NCI-H2029 (cell line): ENCODE measurements at places on chromosomes 11 and 22.
A peak's percentile ranks its signal among the peaks of the same experiment; 100 is the strongest.

DNA sequence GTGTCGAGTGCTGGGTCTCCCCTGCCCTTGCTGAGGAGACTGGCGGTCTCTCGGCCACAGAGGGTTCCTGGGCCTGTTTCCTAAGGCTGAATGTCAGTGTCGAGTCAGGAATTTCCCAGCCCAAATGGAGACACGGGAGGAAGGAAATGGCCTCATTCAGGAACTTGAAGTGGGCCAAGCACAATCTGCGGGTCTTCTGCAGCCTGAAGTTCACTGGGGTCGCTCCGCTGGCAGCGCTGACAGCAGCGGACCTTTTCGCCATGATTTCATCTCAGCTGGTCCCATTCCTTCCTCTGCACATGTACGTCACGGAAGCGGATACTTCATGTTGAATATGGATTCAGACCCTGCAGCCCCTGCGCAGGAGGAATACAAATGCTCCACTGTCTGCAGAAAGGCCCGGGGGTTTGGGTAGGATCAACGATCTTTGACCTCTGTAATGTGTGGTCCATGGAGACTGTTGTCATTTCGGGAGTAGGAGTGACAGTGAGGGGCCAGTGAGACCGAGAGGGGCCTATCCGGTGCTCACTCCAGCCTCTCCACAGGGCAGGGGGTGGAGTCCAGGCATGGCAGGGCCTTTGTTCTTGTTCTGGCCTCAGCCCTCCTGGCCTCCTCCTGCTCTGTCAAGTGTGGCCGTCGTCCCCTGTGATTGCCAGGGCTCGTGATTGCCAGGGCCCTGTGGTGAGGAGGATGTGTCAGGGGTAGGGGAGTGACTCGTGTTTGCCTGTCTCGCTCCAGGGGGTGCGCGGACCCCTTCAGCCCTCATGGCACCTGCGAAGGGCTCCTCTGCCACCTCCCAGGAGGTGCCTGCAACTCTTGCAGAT lies 402.3 kb downstream of the TBC1D22A start:
- DNase-seq = no peak

DNA sequence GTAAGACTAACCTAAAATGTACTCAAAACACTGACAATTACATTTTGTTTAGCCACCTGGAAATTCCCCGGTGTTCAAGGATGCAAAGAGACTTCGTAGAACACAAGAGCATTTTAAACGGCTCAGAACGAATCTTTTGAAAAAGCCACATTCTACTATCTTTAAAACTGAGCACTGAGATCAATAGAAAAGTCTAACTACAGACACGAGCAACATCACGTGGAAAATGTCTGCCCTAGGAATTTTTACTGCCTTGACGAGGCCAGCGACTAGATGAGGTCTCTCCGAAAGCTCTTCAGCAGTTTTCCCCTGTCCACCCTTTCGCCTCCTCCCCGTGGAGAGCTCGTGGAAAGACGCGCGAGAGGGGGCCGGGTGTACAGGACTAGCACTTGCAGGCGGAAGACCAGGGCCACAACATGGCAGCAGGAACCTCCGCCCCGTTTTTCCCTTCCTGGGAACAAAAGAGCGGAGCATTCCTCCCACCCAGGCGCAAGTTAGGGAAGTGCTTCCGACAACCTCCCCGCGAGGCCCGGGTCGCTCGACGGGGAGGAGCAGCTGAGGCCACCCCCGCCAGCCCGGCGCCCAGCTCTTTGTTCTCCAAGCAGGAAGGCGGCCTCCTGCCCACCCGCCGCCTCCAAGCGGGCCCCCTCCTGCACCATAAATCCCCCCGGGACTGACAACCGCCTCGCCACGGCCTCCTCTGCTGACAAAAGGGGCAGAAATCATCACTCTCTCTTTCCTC lies 1.1 kb downstream of the EIF4G2 start:
- peak; percentile 69 for DNase-seq

- DNase-seq = no peak
Observed at GRCh38 chr22:22764085-22764484, 119.7 kb downstream of the GGTLC2 start.

- DNase-seq = no peak
Observed at GRCh38 chr11:92314499-92314898, 89.9 kb downstream of the FAT3 start.

DNA sequence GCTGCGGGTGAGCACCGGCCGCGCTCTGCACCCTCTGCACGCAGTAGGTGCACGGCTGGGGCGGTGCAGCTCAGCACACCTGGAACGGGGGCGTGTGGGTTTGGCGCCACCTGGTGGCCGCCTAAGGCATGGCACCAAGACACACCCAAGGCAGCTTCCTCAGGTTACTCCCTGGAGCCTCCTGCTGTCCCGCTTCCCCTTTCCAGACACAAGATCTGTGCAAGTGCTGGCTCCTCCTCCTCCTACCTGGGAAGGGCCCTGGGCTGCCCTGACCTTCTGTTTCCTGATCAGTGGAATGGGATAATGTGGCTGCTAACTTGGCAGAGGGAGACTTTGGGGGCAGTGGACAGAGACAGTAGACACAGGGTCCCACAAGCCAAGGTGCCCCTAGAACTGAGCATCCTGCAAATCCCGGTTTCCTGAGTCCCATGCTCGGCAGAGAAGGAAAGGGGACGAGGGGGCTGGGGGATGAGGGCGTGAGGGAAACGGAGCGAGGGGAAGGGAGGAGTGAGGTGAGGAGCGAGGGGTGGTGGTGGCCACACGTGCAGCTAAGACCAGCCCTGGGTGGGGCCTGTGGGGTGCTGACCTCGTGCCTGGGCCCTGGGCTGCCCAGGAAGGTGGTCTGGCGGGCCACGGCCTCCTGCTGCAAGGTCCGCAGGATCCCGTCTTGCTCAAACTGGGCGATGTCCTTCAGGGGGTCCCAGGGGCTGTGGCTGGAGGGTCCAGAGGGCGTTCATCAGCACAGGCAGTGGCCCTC lies 34.8 kb upstream of the CARS1 start:
- peak; percentile 29 for DNase-seq

DNA sequence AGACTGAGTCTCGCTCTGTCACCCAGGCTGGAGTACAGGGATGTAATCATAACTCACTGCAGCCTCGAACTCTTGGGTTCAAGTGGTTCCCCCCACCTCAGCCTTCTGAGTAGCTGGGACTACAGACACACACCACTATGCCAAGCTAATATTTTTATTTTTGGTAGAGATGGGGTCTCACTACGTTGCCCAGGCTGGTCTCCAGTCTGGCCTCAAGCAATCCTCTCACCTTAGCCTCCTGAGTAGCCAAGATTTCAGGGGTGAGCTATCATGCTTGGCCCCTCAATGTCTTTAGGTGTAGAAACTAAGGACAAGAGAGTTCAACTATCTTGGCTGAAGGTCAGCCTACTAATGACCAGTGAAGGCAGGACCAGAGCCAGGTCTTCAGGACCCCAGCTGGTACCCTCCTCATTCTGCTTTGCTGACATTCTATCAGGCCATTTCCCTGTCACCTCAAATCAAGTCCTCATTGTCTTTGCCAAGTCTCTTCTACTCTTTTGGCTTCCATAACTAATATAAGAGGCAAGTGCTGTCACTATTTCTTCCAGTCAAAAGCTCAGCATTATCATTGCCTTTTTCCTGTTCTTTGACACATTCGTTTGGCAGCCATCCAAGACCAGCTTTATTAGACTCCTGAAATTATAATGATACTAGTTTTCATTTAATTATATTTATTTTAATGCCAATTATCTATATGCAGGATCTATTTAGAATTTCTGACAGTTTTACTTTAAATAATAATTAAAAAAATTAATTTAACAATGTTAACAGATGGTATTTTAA lies 264.2 kb upstream of the PITPNB start:
- peak; percentile 19 for DNase-seq

- no peak for DNase-seq
Observed at GRCh38 chr11:97995874-97996273, 1024.9 kb upstream of the CNTN5 start.

GRCh38 chr11:2410616-2411015 lies 10.1 kb downstream of the TSSC4 start:
- no peak for DNase-seq

DNA sequence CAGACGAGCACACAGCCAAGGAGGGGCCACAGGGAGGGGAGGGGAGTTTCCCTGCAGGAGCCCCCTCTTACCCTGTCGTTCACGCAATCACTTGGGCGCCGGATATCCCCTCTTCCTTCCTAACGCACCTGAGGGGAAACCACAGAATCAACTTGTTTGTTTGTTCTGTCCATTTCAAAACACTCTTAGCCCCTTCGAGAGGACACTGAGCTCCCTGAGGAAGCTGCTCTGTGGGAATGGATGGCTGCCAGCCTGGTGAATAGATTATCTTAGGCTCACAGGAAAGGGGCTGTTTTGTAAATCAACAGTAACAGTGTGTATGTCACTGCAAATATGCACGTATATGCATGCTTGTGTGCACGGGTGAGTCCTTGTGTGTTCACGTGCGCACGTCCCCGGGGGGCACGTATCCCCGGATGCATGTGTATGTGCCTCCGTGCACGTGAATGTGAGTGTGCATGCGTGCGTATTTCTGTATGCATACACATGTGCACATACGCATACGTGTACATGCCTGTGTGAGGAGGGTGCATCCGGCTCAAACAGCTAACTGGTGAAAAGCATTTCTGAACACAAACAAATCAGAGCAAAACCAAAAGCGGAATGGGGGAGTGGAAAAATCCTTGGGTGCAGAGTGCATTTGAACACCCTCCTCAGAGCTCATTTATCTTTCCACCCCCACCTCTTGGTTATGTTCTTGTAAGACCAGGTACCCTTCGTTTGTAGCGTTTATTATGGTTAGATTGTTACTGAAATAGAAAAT lies 7.2 kb downstream of the ARSA start:
- peak; percentile 58 for DNase-seq

GRCh38 chr11:129840236-129840635 lies 24.6 kb downstream of the TMEM45B start:
- DNase-seq = no peak

DNA sequence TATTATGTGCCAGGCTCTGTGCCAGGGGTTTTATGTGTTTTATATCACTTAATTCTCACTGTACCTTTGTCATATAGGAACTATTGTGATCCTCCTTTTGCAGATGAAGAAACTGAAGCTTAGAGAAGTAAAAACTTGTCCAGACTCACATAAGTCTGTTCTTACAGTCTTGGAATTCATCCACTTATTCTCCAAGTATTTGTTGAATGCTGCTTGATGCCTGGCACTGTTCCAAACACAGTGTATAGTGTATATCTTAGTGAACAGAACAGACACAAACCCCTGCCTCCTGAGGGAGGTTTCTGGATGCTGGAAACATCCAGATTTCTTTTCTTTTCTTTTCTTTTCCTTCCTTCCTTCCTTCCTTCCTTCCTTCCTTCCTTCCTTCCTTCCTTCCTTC lies 29.0 kb upstream of the FGF3 start:
- DNase-seq = no peak

- no peak for DNase-seq
Observed at GRCh38 chr11:15224466-15224865, 109.7 kb downstream of the INSC start.

GRCh38 chr11:16780146-16780545 lies 41.7 kb downstream of the C11orf58 start:
- DNase-seq = no peak

GRCh38 chr11:117328375-117329010 lies 839 bp downstream of the CEP164 start:
- DNase-seq = no peak

GRCh38 chr11:64206457-64207255 lies at the start of gene FERMT3:
TSS of gene FERMT3 (plus strand) at chr11:64206721. CDS start at chr11:64207365, 644 bp downstream.
- DNase-seq = no peak

DNA sequence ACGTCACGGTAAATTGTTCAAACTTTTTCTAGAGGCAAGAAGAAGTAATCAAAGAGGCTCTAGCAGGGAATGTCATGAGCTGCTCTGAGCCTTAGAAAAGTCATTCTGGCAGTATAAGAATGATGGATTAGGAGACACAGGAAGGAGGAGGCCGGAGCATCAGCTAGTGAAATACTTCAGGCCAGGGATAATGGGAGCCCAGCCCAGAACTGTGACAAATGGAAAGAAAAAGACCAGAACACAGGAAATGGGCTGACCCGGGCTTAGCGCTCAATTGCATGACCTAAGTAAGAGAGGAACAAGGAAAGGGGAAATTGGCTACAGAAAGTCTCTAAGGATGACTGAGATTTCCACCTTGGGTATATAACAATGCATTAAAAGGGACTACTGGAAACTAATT lies 108.6 kb downstream of the LARGE1 start:
- DNase-seq = no peak

GRCh38 chr11:6608011-6608410 lies 4.0 kb downstream of the TAF10 start:
- DNase-seq = no peak

- no peak for DNase-seq
Observed at GRCh38 chr22:46829117-46829891, 66.9 kb downstream of the TBC1D22A start.

DNA sequence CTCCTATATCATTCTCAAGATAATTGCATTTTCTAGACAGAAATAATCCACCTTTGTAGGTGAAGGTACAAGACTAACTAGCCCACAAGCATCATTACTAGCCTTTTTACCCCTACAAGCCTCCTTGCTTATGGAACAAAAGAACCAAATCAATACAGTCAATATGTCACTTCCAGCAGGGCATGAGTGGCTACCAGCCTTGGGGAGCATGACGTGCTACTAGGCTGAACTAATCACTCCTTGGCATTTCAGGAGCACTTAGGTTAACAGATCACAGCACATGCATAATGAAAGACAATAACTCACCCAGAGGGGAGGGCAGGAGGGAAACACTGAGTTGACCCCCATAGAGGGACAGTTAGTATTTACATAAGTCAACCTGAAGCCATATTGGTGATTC lies 2.7 kb downstream of the DRD2 start:
- no peak for DNase-seq

- DNase-seq = no peak
Observed at GRCh38 chr11:120027546-120028180, 110.2 kb downstream of the TRIM29 start.

GRCh38 chr11:10979529-10979928 lies 121.7 kb upstream of the ZBED5 start:
- no peak for DNase-seq

DNA sequence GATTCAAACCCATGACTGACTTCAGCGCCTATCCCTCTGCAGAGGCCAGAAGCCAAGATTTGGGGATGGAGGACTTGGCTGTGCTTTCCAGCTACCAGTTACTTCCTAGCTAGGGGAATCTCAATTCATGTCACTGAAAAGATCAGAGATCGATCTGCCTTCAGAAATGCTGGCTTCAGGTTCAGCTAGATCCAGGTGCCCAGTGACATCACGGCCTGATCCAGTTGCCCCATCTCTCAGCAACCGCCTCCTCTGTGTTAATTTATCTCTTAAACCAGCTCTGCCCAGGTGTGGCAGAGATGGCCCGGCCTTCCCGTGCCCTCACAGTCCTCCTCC lies 24.2 kb downstream of the CYTH4 start:
- DNase-seq = no peak

- no peak for DNase-seq
Observed at GRCh38 chr11:47867823-47868222, 19.7 kb upstream of the NUP160 start.
